Activated effector memory CD4-positive, alpha-beta T cell treated with anti-CD3 and anti-CD28 coated beads, Interleukin-2, amount 50 U/mL, for 16 hours (primary cell): ENCODE measurements at places on chromosomes 4 and X.

GRCh38 chr4:154960476-154960875 lies 179.4 kb downstream of the RBM46 start:
- DNase-seq, result no peak

- DNase-seq, result no peak
These were observed 197.9 kb downstream of the PRDM5 start for GRCh38 chr4:120724656-120725055.

DNA sequence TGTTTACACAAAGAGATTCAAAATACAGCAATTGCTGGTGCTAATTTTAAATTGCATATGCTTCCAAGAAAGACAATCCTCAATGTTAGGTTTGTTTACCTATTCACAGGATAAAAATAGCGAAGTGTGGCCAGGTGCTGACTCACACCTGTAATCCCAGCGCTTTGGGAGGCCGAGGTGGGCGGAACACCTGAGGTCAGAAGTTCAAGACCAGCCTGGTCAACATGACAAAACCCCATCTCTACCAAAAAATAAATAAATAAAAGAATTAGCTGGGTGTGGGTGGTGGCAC lies 77.7 kb downstream of the OPHN1 start:
- no peak for DNase-seq

- DNase-seq, result no peak
These were observed 30.5 kb upstream of the COL25A1 start for GRCh38 chr4:109332926-109333464.
